ENCODE measurements at places on chromosomes 4 and X. TPM values are rescaled to one million over a fixed set of nuclear protein-coding genes. Genes with fewer than 3 reads are reported as not detected.

DNA sequence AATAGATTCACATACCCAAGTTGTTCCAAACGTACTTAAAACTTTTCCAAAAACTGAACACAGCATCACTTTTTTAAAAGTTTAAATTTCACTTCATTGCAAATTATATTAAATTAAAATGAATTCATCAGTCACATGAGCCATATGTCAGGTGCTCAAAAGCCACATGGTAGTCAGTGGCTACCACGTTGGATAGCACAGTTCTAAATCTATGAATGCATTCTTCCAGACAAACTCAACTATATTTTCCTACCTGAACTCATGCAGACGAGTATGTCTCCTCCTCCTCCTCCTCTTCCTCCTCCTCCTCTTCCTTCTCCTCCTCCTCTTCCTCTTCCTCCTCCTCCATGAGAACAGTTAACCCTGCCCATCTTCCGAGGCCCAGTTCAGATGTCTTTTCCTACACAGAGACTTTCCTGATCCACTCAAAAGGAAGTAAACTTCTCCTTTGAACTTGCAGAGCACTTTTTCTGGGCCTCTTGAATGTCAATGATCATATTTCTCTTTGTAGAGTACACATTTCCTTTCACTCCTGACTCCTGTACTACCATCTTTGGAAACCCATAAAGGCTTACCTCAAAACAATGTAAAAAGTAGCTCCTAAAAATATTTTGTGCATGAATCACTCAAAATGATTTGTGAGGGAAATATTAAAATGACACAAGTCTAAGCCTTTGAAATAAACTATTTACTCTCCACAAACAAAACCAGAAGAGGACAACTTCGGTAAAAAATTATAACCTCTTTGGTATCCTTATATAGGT is 172.6 kb downstream of the AMELX start:
- DNase-seq = no peak

- DNase-seq = peak; percentile 36
Observed at GRCh38 chrX:66728818-66729271, 90.0 kb upstream of the EDA2R start.

DNA sequence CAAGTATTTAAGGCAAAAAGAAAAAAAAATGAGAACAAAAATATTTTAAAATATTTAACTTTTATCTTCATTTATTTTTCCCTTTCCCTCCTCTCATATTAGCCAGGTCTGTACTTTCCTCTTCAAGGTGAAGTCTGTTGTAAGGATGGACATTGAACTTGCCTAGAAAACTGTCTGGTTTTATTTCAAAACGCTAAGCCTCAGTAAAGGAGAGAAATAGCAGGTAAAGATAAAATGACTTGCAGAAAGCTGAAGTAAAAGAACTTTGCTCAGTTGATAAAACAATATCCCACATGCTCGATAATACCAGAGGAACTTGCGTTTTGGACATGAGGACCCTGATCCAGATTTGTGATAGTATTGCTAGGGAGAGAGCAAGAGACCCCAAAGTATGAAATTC is 28.6 kb upstream of the METAP1 start:
- DNase-seq = no peak

DNA sequence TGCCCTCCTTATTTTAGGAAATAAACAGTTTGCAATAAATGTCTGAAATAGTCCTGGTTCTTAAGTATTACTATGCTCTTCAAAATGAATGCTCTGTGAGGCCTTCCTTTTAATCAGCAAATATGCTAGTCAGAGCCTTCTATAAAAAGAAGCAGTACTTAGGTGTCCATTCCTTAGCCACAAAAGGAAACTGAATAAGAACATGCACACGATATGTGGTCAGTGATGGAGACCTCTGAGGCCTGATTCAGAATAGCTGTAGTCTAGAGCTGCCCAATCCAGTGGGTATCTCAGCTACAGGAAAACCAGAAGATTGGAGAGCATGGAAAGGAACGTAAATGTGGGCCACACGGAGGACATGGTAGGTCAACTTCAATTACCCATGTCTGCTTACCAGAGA is 141.8 kb downstream of the RASL11B start:
- no peak for DNase-seq

DIAPH2 gene
- 6.9 TPM for polyA plus RNA-seq
